ENCODE measurements at places on chromosomes 11 and 22.
A peak's percentile ranks its signal among the peaks of the same experiment; 100 is the strongest.

- peak; percentile 75 for DNase-seq
These were observed 62.1 kb upstream of the NUP50 start for GRCh38 chr22:45101515-45102227.

DNA sequence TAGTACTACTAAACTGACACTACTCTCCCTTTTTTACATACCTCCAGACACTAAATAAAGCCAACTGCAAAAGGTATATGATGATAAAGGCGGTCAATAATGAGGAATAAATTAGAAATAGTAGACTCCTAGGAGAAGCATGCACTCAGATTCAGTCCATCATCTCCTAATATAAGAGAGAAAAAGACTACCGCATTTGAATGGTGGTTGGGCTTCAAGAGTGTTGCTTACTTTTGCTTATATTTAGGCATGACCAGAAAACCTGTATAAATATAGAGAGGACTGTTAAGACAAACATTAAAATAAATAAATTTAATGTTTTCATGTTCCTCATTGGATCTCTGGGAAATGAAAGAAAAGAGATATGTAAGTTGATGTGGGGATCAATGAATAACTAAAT, 1137.0 kb downstream of the FAM181B start:
- no peak for DNase-seq

DNA sequence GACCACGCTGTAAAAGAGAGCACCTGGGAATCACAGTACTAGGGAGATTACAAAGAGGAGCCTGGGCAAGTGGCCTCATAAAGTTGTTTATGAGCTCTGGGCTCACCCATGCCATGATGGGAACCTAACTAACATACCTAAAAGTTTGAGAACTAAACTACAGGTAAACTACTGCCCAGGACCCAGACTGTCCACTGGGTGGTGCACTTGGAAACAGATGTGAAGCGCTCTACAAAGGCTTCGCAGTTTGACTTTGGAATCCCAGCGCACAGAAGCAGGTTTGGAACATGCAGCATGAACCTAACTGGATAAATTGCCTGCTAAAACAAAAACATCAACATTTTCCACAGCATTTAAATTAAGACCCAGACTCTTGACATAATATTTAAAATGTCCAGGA, 418.6 kb downstream of the FAM181B start:
- DNase-seq = peak; percentile 28

DNA sequence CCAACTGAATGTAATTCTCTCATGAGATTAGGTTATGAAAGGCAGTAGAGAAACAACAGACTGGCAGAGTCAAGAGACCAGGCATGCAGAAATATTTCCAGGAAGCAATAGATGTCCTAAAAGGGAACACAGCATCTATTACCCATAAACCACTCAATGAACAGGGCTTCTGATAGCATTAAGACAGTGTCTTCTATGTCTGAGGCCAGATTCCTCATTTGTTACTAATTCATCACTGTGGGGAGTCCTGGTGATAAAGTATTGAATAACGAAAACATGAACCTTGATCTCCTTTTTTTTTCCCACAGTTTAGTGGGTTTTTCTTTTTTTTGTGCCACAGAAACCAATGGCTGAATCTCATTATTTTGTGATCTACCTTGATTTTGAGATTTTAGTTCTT, 339.0 kb downstream of the METTL15 start:
- DNase-seq = no peak

- no peak for DNase-seq
These were observed 123.6 kb downstream of the ARHGAP42 start for GRCh38 chr11:100810666-100811065.

DNA sequence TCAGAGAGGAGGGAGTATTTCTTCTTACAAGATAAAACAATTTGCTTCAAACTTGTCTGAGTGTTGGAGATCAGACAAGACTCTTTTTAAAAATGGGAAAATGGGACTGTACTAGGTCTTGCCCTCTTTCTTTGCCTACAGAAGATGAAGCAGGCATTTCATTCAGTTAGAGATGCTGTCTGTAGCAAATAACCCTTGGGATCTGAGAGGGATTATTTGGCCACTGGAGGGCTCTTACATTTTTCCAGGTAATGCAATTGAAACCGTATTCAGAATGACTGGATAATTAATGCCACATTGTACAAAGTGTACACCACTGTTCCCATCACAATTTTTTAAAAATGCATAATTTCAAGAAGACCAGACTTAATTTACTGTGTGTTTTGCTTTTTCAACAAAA, 258.5 kb upstream of the KIRREL3 start:
- DNase-seq = no peak

GRCh38 chr11:134666273-134667174, 254.5 kb upstream of the B3GAT1 start:
- no peak for DNase-seq

- no peak for DNase-seq
These were observed 1.8 kb downstream of the LARGE2 start for GRCh38 chr11:45924036-45924915.

- DNase-seq = no peak
These were observed 226.3 kb downstream of the DDX10 start for GRCh38 chr11:108891143-108891542.

DNA sequence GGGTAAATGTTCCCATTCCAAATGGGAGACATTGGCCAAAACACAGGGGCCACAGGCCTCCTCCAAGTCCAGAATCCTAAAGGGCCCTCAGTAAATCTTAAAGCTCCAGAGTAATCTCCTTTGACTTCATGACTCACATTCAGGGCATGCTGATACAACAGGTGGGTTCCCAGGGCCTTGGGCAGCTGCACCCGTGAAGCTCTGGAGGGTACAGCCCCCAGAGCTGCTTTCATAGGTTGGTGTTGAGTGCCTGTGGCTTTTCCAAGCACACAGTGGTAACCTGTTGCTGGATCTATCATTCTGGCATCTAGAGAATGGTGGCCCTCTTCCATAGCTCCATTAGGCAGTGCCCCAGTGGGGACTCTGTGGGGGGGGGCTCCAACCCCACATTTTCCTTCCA, 54.0 kb downstream of the NELL1 start:
- DNase-seq = no peak

GRCh38 chr22:45235101-45235777, 5.5 kb downstream of the KIAA0930 start:
- no peak for DNase-seq

DNA sequence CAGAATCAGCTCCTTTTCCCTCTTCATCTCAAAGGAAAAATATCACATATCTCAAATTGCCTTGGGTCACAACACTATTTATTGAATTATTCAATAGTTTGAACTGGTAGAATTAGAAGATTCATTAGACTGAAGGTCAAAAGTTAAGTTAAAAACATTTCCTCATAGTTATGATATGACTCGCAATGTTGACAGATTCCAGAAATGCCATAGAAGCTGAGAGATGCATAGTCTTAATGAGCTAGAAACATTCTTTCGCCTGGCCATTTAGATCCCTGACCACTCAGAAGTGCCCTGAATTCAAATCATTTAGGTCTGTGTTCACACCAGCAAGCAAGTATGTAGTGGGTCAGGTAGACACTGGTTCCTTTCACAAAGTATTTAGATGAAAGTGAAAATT, 44.4 kb downstream of the FAT3 start:
- peak; percentile 8 for DNase-seq

DNA sequence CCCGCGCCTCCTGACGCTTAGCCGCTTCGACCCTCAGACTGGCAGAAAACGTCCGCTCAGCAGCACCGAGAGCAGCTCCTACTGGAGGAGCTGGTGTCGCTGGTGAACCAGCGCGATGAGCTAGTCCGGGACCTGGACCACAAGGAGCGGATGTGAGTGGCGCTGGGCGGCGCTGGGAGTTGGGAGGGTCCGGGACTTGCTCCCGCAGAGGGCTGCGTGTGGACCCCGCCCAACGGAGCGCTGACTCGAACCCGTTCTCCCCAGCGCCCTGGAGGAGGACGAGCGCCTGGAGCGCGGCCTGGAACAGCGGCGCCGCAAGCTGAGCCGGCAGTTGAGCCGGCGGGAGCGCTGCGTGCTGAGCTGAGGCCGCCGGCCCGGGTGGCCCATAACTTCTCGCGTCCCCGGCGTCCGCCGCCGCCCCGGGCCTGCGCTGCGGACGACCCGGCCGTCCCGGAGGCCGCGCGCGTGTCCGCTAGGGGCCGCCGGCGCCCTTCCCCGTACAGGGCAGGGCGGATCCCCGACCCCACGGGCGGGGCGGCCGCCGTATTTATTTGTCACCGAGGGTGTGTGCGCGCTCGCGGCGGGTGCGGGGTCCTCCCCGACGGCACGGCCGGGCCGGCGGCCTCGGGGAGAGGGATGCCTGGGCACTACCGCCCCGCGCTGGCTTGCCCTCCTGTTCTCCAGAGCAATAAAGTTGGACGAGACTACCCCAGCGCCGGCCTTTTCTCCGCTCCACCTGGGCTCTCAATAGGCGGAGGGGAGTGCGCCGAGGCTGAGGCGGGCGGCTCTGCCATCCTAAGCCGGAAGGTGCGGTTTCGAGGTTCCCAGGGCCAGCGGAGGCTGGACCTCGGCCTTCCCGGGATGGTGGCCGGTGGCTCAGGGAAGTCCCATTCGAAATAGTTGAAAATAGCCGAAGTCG, 3.4 kb downstream of the KCNK7 start:
- peak; percentile 85 for DNase-seq

GRCh38 chr11:13260201-13260962, 17.2 kb upstream of the BMAL1 start:
- DNase-seq = no peak

DNA sequence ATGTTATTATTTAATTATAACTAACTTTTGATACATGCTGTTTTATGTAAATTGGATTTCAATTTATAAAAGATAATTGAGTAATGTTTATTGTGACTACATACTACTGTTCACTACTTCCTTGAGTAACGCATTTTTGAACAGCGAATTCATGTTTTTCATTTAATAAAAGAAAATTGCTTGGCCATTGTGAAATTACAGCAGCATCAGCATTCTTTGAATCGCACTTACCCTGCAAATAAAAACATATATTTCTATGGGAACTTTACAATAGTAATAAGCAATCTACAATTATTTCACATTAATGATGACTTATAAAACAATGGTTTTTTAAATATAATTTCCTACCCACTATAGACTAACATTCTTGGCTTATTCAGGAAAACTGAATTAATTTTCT, 20.3 kb downstream of the OR5J2 start:
- no peak for DNase-seq

- DNase-seq = peak; percentile 62
These were observed 507.6 kb downstream of the INSC start for GRCh38 chr11:15622231-15622890.

GRCh38 chr11:35478471-35479091, 46.8 kb downstream of the PAMR1 start:
- DNase-seq = no peak

- no peak for DNase-seq
These were observed 61.9 kb upstream of the RDX start for GRCh38 chr11:110358336-110358735.

DNA sequence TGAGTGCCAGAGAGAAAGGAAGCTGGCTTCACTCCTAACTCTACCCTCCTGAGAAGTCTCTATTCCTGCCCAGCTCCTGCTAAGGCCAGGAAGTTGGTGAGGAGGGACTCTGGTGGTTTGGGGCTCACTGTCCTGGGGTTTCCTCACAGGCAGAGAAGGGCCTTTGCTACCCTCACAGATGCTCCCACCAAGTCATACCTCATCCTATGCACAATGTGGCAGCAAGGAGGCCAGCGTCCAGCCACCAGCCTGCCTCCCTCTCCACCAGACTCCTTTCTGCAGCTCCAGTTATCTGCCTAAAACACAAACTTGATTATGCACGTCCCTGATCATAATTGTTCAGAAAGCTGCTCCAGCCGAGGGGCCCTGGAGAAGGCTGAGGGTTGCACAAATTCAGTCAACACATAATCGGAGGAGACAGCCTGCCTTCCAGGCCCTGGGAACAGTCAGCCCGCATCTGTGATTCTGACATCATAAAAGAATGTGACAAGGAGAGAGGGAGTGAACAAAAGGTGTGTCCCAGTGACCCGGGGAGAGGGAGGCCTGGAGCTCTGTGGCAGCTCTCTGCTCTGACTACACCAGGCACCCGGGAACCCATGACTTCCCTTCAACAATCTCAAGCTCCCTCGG, 28.8 kb downstream of the DKK3 start:
- peak; percentile 60 for DNase-seq

- peak; percentile 26 for DNase-seq
These were observed 25.0 kb downstream of the PPFIBP2 start for GRCh38 chr11:7538466-7539454.

DNA sequence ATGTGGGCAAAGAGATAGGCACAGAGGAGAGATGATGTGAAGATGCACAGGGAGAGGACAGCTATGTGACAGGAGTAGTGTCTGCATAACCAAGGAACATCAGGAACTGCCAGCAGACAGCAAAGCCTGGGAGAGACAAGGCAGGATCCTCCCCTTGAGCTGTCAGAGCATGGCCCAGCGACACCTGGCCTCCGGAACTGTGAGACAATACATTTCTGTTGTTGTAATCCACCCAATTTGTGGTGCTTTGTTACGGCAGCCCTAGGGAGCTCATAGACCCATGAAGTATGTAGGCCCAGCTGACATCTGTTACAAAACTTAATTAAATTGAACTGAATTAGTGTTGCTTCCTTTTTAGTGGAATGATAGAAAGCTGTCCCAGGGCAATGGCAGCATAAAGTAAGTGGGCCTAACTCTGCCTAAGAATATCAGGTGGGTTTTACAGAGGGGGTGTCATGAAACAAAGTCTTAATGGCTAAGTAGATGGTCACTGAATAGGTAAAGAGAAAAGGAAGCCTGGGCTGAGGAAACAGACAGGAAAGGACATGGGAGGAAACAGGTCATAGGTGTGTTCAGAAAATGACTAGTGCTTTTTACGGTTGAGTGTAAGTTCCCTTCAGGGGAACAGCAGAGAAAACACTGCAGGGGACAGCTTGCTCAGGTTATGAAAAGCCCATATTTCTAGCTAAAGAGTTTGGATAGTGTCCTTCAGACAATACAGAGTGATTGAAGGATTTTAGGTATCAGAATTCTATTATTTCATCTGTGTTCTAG, 24.8 kb downstream of the RASSF10 start:
- no peak for DNase-seq

DNA sequence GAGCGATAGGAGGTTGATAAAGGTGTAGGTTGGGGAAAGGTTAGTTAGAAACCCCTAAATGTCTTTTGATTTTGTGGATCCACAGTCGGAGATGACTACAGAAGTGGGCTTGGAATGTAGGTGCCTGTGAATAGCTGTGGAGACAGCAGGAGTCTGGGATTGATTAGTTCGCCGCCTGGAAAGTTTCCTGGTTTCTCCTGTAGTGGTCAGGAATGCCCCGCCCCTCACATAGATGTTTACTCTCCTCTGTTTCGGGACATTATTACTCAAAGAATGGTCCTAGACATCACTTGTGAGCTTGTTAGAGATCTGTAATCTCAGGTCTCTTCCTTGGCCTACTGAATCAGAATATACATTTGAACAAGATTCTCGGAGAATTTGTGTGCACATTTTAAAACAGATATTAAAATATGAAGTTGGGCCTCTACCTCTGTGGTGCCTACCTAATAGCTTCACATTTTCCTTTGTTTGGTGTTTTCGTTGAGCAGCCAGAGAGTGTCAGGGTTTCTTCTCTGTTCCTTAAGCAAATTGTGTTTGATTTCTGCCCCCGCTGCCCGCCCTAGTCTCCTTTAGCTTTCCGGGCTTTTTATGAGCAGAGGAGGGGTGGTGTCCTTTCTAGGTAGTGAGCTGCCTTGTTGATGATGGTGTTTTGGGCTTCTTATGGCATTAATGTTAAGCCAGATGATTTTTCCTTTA, 89.4 kb downstream of the PPP6R3 start:
- no peak for DNase-seq
